ENCODE measurements at places on chromosomes 16 and 17.

GRCh38 chr17:38746004-38746848 is 1.9 kb downstream of the PCGF2 start:
- no peak for DNase-seq

GRCh38 chr17:39001703-39002637 is 34.8 kb upstream of the FBXO47 start:
- DNase-seq: no peak

DNA sequence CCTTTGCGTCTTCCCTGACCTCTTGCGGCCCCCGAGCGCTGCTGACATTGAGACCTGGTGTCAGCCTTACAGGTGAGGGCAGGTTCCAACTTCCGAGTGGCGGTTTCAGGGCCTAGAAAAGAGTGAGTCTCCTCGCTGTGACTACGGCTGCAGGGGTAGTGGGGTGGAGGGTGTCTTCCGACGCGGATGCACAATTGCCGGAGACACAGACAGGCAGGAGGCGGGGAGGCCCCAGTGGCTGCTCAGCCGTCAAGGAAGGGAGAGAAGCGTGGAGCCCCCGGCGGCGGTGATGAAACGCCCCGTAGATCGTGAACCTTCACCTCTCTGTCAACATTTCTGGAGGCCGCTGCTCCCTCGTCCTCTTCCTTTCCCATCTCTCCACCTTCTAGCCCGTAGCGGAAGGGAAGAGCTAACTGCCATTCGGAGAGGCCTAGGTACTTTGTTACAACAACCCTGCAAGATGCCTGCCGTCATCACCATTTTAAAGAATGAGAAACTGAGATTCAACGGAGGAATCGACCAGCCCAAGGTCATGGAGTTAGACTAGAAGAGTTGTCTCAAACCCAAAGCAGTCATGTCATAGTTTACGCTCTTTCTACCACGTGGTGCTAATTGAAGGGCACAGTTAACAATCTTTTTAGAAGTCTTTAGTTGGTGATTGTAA is 485 bp downstream of the DNAJA3 start:
- no peak for DNase-seq

- DNase-seq: no peak
Observed at GRCh38 chr17:72618001-72618509, 474.4 kb downstream of the SLC39A11 start.

DNA sequence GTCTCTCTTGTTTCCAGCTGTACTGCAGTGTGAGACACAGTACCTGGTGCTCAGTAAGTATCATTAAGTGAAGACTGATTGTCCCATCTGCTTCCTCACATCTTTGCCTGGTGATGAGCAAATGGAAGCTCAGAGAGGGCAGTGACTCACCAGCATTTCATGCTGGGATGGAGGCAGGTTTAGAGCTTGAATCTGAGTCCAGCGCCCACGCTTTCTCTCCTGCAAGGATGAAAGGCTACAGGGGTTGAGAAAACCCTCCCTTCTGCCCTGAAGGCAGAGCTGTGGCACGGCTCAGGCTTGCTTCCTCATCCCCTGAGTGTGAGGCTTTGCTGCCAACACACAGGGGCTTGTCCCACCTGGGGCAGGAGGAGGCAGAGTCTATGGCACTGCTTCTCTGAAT is 1.5 kb upstream of the RNF112 start:
- no peak for DNase-seq

- no peak for DNase-seq
Observed at GRCh38 chr17:37742116-37742761, 2.6 kb downstream of the HNF1B start.

- no peak for DNase-seq
Observed at GRCh38 chr17:68601565-68602288, 560 bp upstream of the FAM20A start.

GRCh38 chr16:50699326-50700159 is 6.1 kb downstream of the NOD2 start:
- DNase-seq: no peak

- peak; percentile 50 for DNase-seq
Observed at GRCh38 chr17:42183741-42184711, 1.2 kb downstream of the HCRT start.

DNA sequence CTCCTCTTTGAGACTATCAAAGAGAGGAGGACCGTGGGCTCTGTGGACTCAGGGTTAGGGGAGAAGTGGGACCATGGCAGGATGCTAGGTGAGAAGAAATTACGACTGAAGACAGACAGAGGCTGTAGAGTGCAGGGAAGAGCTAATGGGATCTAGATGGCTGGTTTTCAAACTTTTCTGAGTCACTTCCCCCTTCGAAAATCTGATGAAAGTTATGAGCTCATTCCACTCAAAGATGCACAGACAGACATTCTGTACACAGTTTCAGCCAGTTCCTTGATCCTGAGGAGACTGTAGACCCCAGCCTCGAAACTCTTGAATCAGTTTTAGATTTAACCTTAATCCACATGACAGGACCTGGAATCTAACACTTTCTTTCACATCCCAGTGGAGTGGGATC is 40.7 kb downstream of the RGS9 start:
- DNase-seq: no peak

DNA sequence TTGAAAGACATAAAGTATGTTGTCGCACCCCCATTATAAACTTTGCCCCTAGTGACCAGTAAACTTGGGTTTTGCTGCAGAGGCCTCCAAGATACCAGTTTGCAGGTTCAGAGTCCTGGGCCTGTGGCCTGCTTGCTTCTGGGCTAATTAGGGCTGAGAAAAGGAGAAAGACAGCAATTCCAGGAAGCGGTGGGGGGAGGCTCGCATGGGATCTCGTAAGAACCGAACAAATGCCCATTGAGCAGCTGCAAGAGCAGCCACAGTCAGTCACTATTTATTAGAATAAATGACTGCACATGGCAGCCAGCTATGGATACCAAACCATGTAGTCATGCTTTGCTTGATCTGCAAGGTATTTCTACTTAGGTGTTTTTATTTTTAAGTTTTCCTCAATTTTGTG is 4.9 kb downstream of the SHISA9 start:
- no peak for DNase-seq

DNA sequence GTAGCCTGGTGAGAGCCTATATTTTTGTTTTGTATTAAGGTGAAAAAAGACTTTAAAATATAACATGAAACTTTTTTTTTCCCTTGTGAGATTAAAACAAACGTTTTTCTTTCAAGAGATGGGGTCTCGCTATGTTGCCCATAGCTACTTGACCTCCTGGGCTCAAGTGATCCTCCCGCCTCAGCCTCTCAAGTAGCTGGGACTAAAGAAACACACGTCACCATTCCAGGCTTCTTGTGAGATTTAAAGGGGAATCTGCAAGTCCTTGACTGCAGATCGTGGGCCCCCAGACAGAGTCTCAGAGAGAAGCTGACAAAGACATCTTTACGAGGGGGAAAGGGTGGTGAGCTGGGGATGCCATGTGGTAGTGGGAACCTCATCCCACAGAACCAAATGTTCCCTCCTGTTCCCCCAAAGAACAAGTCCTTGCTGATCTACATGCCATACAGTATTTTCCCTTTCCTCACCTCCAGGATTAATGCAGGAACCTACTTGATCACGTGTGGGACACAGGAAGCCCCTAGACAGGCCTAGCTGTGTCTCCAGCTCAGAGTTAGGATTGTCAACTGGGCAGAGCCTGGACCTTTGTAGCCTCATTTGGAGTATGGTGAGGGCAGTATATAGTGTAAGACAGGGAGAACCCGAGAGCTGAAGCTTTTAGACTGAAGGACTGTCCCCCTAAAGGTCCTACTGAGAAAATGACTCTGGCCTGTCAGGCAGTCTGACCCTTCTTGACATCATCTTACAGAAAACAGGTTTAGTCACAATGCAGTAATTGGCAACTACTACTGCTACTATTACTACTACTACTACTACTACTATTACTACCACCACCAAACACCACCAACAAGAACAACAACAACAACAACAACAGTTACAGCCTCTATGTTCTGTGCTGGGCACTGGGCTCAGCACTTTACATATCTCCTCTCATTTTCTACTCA is 4.1 kb downstream of the MAP3K14 start:
- DNase-seq: no peak

GRCh38 chr17:56157845-56158244 is 4.6 kb downstream of the ANKFN1 start:
- no peak for DNase-seq

All from stimulated activated CD8-positive, alpha-beta memory T cell treated with anti-CD3 and anti-CD28 coated beads, Interleukin-2, amount 100 ng/mL, for 1 hour (primary cell).